Stimulated activated CD4-positive, alpha-beta T cell treated with anti-CD3 and anti-CD28 coated beads, Interleukin-1b, Interleukin-23, amount 100 ng/mL, for 4 hours (primary cell): ENCODE measurements at places on chromosomes 1 and 21.

DNA sequence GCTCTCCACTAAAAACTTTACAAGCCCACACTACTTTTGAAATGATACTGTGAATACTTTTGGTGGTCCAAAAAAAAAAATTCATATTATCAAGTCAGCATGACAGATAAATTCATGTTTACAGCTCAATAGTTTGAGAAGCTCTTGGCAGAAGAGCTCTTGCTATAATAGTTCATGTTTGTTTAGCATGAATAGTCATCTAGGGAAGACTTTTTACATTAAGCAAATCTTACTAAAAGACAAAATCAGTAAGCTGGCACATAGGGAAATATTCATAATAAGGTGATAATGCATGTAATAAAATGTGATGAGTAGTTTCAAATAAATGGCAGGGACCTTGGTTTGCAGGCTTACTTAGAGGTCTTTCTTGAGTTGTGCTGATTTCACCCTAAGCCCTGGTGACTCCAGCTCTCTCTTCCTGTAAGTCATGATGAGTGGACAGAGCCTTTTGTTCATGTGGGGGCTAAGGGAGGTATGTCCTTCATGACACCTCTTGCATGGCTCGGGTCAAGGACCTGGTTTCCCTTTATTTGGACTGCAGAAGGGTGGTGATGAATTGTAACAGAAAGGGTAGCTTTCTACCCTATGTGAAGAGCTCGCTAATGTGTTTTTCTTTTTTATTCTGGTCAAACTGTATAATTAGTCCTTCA lies 166.7 kb downstream of the GABPA start:
- DNase-seq = no peak

GRCh38 chr1:206890125-206891060 lies 6.8 kb upstream of the IL24 start:
- no peak for DNase-seq

- no peak for DNase-seq
Observed at GRCh38 chr1:212918824-212919223, 31.5 kb upstream of the VASH2 start.

DNA sequence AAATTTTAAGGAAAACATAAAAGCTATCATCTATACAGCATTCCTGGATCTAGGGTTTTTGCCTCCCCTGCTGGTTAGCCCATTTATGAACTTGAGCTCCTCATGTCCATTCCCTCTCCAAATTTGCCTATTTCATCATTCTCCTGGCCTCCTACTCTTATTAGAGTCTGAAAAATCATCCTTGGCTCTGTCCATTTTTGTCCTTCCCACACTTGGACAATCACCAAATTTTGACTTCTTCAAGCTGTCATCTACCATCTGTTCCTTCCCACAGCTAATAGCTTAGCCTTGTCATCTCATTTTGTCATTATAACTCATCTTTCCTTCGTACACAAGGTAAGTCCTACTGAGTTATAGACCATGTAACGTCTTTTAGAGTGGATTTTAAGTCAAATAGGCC lies 2.2 kb upstream of the HENMT1 start:
- DNase-seq = no peak

DNA sequence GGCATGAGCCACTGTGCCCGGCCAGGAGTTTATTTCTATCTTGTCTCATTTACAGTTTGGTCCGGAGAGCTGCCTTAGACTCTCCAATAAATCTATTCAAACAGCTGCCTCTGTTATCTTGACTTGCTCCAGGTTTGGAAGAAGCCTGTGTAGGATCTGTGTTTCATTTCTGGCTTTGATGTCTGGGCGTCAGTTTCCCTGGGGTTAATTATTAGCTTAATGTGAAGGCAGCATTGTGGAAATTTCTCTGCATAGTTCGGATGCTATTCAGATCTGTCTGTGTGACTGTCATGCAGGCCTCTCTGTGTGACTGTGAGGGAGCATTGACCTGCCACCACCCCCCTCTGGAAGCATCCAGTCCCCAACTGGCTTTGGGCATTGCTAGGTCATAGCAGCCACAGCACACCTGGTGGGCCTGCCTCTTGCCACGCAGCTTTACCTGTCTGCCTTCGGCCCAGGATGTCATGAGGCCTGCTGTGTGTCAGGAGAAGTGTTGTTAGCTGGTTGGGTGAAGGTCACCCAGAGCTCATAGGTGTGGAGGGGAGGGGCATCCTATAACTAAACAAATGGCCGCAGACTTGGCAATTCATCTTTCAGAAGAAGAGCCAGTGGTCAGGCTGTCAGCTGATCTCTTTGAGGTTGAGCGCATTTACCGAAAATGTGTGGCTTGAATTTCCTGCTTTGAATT lies 9.8 kb downstream of the IFNGR2 start:
- DNase-seq = no peak

GRCh38 chr1:11434501-11434900 lies 44.5 kb upstream of the DISP3 start:
- DNase-seq = no peak

DNA sequence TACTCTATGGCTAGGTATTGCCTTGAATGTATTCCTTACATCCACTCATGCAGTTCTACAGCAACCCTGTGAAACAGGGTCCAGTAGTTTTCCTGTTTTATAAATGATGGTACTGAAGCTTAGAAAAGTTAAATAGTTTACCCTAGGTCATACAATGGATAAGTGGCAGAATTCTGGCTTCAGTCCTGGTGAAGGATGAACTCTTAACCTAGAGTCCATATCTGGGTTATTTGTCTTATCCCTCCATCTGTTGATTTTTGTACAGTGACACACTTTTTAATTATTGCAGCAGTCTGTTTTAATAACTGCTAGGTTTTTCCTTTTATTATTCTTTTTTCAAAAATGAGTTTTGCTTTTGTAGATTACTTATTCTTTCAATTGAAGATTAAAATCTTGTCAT lies 263.9 kb downstream of the DNM3 start:
- no peak for DNase-seq

DNA sequence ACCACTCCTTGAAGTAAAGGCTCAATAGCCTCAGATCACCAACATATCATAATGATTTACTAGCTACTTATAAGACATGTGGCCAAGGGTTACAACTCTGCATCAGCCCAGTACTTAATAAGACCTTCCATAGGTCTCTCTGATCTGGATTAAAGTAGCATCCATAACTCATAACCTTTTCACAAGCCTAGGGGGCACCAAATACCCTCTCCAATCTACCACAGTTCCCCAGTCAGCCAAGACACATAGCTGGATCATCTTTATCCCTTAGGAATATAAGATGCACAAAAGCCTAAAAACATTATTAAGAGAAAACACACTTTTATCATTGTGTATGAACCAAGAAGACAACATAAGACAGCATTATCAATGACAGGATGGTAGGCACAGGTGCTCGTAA lies 22.1 kb downstream of the SSX2IP start:
- DNase-seq = no peak

GRCh38 chr1:94535879-94536278 lies 5.7 kb downstream of the F3 start:
- no peak for DNase-seq

- DNase-seq = no peak
Observed at GRCh38 chr1:27770293-27770830, 2.7 kb upstream of the STX12 start.

- no peak for DNase-seq
Observed at GRCh38 chr21:34065027-34065426, 8.4 kb upstream of the MRPS6 start.

- DNase-seq = no peak
Observed at GRCh38 chr21:28325618-28326017, 667.1 kb downstream of the LTN1 start.
